ENCODE measurements at places on chromosomes 5 and 9. TPM values are rescaled to one million over a fixed set of nuclear protein-coding genes. Genes with fewer than 3 reads are reported as not detected.

DNA sequence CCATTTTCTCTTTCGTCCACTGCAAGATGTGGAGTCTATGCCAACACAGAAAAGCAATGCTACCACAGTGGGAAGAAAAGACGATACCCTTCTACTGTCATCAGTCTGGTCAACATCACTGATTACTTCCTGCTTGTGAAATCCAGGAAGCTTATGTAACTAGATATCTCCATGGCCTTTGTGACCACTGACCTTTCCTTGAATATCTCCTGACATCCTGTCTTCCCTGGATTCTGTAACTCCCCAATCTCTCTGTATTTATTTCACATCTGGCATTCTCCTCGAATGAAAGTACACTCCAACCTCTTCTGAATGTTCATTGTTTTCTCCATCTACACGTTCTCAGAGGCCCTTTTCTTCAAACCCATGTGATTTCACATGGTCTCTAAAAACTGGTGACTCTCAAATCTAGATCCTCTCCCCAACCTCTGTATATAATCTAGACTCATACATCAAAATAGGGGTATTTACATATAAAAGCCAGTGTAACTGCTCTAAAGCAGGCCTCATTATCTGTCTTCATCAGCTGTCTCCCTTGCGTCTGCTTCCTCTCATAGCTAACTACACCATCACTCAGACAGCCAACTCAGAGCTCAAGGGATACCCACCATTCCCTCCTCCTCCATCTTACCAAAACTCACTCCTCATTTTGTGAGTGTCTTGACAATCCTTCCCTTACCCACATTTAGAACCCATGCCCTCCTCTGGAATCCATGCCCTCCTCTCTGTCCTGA is 156.8 kb downstream of the SEMA5A start:
- DNase-seq: peak; percentile 24

- no peak for DNase-seq
Observed at GRCh38 chr5:39471836-39472508, 47.2 kb upstream of the DAB2 start.

- DNase-seq: peak; percentile 96
Observed at GRCh38 chr9:3863111-3863528, 337.3 kb upstream of the RFX3 start.

DNA sequence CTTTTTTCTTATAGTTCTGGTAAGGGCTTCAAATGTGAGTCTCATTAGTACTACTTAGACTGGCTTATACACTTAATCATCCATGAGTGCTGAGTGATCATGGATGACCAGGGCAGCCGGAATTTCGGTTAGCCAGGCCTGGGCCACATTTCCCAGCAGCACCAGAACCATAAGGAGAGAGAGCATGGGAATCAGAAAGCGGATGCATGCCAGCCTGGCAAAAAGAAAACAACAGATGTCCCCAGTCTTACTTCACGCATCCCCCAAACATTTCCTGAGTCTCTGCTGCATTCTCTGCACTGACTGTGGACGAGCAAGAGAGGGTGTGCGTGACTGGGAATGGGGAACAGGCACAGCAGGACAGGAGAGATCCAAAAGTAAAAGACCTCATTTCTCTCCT is 371.1 kb upstream of the ZNF608 start:
- DNase-seq: no peak

- DNase-seq: no peak
Observed at GRCh38 chr5:174549254-174549653, 175.1 kb upstream of the MSX2 start.

DNA sequence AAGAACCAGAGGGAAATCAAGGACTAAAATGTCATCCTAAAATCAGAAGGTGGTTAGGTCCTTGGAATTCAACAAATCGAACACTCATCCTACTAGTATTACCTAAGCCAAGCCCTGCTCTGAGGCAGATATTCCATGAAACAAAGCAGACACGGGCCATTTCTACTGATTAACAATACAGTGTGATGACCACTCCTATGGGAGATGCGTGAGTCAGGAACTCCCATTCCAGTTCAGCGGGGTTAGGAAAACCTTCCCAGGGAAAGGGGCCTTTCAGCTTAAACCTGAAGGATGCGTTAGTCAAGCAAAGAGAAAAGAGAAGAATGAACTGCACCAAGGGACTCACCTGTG is 117.8 kb upstream of the LHFPL2 start:
- DNase-seq: no peak

- DNase-seq: no peak
Observed at GRCh38 chr5:1966461-1966860, 83.7 kb upstream of the IRX4 start.

DNA sequence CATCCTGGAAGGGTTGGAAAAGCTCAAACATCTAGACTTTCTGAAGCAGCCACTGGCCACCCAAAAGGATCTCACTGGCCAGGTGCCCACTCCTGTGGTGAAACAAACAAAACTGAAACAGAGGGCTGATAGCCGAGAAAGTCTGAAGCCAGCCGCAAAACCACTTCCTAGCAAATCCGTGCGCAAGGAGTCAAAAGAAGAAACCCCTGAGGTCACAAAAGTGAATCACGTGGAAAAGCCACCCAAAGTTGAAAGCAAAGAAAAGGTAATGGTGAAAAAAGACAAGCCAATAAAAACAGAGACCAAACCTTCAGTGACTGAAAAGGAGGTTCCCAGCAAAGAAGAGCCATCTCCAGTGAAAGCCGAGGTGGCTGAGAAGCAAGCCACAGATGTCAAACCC is 87.6 kb downstream of the MAP1B start:
- no peak for DNase-seq

DNA sequence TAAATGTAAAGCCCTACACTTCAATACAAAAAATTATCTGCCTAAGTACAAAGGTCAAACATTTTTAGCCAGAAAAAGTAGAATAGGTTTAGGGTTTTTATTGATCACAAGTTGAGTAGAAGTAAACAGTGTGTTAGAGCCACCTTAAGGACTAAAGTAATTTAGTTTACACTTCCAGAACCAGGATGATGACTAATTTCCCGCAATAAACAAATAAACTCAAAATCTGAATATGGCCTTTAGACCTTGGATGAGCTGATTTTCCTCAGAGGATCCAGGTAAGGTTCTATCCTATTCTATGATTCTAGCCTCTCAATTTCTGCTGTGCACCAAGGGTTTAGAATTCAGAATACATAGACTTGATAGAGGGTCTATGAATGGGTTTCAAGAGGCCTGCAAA is 179.4 kb upstream of the TBCA start:
- DNase-seq: no peak

- DNase-seq: no peak
Observed at GRCh38 chr5:159785656-159786055, 130.6 kb upstream of the ADRA1B start.

DNA sequence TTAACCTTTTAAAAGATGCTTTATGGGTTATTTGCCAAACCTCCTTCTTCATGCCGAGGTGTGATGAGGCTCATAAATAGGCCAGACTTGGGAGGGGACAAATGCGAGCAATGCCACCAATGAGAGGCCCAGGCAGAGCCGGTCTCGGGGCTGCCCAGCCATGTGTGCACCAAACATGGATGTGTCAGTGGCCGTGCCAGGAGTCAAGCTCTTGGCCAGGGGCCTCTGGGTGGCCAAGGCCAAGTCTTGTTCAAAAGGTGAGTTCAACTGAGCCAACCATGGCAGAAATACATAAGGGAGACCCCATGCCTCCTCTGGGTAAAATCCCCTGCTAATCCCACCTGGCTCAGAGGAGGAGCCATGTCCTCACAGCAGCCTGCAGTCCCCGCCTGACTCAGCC is 10.9 kb upstream of the LCN15 start:
- no peak for DNase-seq

GRCh38 chr9:19375538-19375937 is 4.5 kb downstream of the RPS6 start:
- DNase-seq: no peak

GRCh38 chr5:111960476-111961215 is 203.7 kb upstream of the NREP start:
- DNase-seq: no peak

GRCh38 chr5:127299678-127300077 is 9.1 kb downstream of the MEGF10 start:
- no peak for DNase-seq

DNA sequence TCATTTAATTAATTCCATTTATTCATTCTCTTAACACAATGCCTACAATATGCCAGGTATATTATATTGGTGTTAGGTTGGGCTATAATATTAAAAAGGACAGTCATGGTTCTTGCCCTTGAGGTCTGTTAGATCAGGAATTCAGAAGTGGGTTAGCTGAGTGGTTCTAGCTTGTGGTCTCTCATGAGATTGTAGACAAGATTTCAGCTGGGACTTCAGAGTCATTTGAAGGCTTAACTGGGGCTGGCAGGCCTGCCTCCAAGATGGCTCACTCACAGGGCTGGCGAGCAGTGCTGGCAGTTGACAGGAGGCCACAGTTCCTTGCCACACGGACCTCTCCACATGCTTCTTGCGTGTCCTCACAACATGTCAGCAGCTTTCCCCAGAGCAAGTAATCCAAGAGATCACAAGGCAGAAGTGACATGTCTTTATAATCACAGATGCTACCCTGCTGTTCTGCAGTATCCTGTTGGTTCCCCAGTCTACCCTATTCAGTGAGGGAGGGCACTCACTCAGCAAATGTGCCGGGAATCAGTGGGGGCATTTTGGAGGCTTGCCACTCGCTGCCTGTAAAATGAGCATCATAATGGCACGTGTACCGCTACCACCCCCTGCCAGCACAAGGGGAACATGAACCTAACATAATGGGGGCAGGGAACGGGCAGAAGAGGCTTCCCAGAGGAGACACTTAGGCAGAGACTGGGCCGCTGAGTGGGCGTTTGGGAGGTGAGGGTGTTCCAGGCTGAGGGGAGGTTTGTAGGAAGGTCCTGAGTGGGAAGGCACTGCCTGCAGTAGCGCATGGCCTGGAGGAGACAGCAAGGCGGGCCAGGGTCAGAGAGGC is 70.0 kb downstream of the EXOSC2 start:
- no peak for DNase-seq

DNA sequence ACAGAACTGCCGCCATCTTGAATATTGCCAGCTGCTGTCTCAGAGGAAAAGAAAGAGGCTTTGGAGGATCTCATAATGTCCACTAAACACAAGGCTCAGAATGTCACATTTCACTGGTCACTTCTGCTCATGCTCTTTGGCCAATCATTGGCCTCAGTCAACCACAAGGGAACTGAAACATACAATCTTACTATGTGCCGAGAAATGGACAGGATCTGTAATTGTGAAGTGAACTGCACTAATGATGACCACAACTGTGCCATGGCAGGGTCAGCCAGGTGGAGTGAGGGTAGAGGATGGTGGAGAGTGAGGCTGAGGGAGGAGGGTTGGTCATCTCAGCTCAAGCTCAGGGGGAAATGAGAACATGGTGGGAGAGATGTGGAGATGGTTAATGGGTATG is 32.8 kb downstream of the GDNF start:
- DNase-seq: no peak

DNA sequence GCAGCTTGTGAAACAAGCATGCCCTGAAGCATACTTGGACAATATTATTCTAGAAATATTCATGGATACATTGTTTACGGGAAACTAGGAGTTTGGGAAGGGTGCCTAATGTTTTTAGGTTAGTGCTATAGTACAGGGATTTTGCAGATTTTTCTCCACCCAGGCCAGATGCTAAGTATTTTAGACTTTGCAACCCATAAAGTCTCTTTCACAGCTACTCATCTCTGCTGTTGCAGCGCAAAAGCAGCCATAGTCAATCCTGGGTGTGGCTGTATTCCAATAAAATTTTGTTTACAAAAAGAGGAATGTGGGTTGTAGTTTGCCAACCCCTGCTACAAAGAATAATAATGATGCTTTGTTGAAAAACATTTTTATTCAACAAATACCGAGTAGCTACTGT is 106.2 kb downstream of the CEMIP2 start:
- no peak for DNase-seq

DNA sequence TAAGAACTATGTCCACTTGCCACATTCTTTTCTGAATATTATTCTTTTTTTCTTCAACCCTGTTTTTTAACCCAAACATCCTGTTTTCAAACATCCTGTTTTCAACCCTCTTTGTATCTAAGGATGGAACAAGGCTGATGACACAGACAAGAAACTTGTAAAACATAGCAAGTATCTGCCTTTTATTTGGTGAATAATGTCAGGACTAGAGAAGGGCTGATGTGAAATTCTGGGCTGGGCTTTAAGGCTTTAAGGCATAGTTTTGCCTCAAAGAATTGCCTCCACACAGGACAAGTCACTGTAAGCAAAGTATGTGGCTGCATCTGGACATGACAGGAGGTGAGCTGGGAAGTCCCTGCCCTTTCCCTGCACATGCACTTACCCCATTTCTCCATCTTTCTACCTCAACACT is 42.5 kb upstream of the RIC1 start:
- DNase-seq: peak; percentile 23

DNA sequence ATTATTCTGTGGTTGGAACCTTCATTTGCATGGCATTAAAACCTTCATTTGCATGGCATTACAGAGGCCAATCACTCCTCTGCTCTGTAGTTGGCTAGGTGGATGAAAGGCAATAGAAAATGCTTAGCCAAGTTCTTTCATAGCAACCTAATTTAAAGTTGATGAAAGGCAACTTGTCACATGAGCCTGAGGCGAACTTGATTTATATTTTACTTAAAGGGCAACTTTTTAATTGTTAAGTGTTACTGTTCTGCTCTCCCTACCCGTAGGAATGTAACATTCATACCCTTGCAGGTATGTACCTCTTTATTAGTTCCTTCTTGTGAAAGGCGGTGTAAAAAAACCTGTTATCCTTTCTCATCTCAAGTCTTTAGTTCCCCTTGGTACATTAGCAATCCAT is 7.9 kb upstream of the ERMP1 start:
- DNase-seq: no peak

- no peak for DNase-seq
Observed at GRCh38 chr9:126290871-126291270, 35.8 kb upstream of the MVB12B start.

DNA sequence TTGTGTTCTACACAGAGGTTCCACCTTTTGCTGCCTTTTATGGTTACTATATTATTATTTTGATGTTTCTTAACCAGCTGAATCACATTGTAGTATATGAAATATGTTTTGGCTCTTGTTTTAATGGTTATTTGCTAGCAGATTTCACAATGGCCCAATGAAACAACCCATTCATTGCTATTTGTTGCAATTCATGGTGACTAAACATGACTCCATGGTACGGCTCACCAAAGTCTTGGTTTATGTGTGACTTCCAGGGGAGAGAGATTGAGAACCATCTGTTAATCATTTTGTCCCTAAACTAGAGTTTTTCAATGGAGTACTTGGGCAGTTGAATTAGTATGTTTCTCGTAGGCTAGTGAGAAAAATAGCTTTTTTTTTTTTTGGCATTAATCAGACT is 108.4 kb downstream of the GHR start:
- DNase-seq: peak; percentile 3

DNA sequence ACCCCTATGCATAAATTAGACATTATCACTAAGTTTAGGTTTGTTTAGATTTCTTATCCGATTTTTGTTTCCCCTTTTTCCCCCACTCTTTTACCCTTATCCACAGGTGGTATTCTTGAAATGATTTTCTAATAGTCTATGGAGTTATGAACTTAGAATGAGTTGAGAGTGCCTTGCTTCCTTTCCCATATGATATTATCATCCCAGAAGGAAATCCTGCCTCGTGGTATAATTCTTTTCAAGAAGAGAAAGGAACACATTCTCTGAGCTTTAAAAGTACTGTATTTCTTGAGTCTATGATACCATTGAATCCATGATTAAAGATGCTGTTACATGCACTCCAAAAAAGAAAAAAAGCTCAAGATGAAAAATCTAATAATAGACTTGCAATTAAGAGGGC is 76.9 kb upstream of the ADAMTSL1 start:
- no peak for DNase-seq

- DNase-seq: peak; percentile 61
Observed at GRCh38 chr5:33649549-33650482, 209.1 kb downstream of the TARS1 start.

GABRA6 gene
- 1.9 TPM for total RNA-seq

SLC6A18 gene
- total RNA-seq: not detected

GLRA1 gene
- not detected for total RNA-seq

PCDHB11 gene
- total RNA-seq: not detected

OTP gene
- not detected for total RNA-seq

All from HT1080 (cell line).